A549 treated with DMSO at 1 μM for 4 hours (cell line): ENCODE measurements at places on chromosomes 4 and X. TPM values are rescaled to one million over a fixed set of nuclear protein-coding genes. Genes with fewer than 3 reads are reported as not detected.

The MSANTD1 gene
- 0.15 to 0.18 TPM (median 0.16 TPM) in 4 of 5 replicates, not detected in the other for total RNA-seq

The SPANXB1 gene
- total RNA-seq, result 2.2 to 4.0 TPM (median 3.3 TPM) in 5 replicates

The IQCM gene
- not detected in 5 replicates for total RNA-seq

The NSG1 gene
- total RNA-seq, result 0.46 to 0.86 TPM (median 0.65 TPM) in 5 replicates

The TMLHE gene
- total RNA-seq, result 9.5 to 12.9 TPM (median 10.9 TPM) in 5 replicates

The CT45A10 gene
- total RNA-seq, result 0.23 to 0.55 TPM (median 0.37 TPM) in 4 of 5 replicates, not detected in the other

The RHOXF2 gene
- not detected in 5 replicates for total RNA-seq

The DUX4 gene
- total RNA-seq, result not detected in 5 replicates

The CHST7 gene
- 11.7 to 18.5 TPM (median 16.7 TPM) in 5 replicates for total RNA-seq

The ENOX2 gene
- 6.5 to 9.8 TPM (median 8.9 TPM) in 5 replicates for total RNA-seq

The CLDN22 gene
- total RNA-seq, result not detected in 5 replicates

The ARR3 gene
- not detected in 5 replicates for total RNA-seq

The ADAM29 gene
- total RNA-seq, result not detected in 5 replicates

The TEX13B gene
- total RNA-seq, result not detected in 5 replicates

The TMSB15A gene
- 0.15 to 1.1 TPM (median 0.71 TPM) in 5 replicates for total RNA-seq
